ENCODE measurements at places on chromosomes 6 and 20. TPM values are rescaled to one million over a fixed set of nuclear protein-coding genes. Genes with fewer than 3 reads are reported as not detected.

CD164 gene
- 621 TPM for total RNA-seq

IMPG1 gene
- total RNA-seq = not detected

STMND1 gene
- total RNA-seq = 2.8 TPM

PTPN1 gene
- 33.2 TPM for total RNA-seq

SAMD10 gene
- total RNA-seq = 6.4 TPM

LTB gene
- 3.4 TPM for total RNA-seq

DPM1 gene
- total RNA-seq = 37.0 TPM

TRIM10 gene
- total RNA-seq = 3.8 TPM

ATP6V1G2 gene
- total RNA-seq = 0.57 TPM

DUSP15 gene
- total RNA-seq = 0.59 TPM

RSPH9 gene
- not detected for total RNA-seq

SIRPA gene
- total RNA-seq = 9.8 TPM

OPRL1 gene
- 0.24 TPM for total RNA-seq

BMP2 gene
- 57.3 TPM for total RNA-seq

SPINT4 gene
- total RNA-seq = not detected

EDEM2 gene
- total RNA-seq = 36.0 TPM

RBPJL gene
- total RNA-seq = not detected

GPR6 gene
- total RNA-seq = not detected

SPATS1 gene
- total RNA-seq = not detected

DDX27 gene
- total RNA-seq = 44.5 TPM

MTFR2 gene
- 2.2 TPM for total RNA-seq

MYMX gene
- total RNA-seq = not detected

SLC16A10 gene
- 6.0 TPM for total RNA-seq

HRH3 gene
- not detected for total RNA-seq

TRIM31 gene
- total RNA-seq = 44.4 TPM

OSTM1 gene
- 14.7 TPM for total RNA-seq

NKAIN2 gene
- 0.21 TPM for total RNA-seq

RFX6 gene
- total RNA-seq = 0.59 TPM
